ENCODE measurements at places on chromosomes 1 and 21. TPM values are rescaled to one million over a fixed set of nuclear protein-coding genes. Genes with fewer than 3 reads are reported as not detected.
A peak's percentile ranks its signal among the peaks of the same experiment; 100 is the strongest.

DNA sequence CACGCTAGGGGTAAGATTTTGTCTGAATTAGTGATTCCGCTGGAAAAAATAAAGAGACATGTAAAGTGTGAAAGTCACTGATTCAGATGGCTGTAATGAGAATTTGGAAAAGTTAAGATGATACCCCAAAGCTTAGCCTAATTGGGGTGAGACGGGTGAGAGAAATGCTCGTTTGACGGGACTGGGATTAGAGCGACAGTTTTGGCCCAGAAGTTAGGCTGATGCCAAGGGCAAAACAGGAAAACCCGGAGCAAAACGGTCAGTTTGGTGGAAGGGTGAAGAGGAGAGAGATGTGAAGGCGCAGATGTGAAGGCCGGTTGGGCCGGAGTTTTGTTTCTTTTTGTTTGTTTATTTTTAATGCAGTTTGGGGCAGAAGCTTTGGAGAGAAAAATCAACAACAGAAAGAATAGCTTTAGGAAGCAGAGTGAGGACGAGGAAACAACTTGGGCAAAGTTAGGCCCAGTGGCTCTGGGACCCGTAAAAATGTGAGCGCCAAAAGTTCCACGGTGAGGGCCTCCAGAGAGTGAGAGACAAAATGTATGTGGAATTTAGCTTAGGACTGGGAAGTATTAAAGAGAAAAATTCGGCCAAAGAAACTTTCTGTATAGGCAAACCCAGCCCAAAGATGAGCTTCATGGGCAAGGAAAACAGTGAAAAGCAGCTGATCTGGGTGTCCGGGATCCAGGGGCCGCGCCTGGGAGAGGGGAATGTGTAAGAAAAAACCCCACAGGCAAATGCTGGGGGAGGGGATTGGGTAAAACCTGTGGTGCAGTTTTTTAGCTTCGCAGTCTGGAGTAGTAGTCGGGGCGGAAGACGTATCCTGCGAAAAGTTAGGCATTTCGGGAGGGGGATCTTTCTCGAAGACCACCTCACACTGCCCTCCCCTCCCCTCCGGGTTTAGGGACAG lies 1.2 kb downstream of the DMRTA2 start:
- no peak for DNase-seq

DNA sequence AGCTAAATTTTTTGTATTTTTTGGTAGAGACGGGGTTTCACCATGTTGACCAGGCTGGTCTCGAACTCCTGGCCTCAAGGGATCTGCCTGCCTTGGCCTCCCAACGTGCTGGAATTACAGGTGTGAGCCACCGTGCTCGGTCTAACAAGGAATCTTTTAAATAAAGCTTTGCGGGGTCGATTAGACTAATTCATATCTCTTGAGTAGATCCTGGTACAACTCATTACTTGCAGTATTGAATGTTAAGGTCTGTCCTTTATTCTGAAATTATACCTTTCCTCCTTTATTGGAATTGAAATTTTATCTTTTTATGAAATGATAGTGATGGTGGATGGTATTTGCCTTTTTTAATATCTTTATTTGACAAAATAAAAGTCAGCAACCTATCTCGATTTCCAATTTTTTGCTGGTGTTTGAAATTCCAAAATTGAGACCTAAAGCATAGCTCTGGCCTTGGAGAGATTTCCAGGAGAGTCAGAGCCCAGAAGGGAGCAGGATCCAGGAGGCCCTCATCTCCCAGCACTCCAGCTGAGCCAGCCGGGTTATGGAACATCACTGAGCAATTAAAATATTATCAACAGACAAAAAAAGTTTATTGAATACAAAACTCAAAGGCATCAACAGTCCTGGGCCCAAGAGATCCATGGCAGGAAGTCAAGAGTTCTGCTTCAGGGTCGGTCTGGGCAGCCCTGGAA lies 4.7 kb downstream of the S100A2 start:
- peak; percentile 25 for DNase-seq

- DNase-seq, result no peak
Observed at GRCh38 chr1:101316256-101316655, 79.4 kb downstream of the S1PR1 start.

Gene CBS
- 2.7 TPM for total RNA-seq

DNA sequence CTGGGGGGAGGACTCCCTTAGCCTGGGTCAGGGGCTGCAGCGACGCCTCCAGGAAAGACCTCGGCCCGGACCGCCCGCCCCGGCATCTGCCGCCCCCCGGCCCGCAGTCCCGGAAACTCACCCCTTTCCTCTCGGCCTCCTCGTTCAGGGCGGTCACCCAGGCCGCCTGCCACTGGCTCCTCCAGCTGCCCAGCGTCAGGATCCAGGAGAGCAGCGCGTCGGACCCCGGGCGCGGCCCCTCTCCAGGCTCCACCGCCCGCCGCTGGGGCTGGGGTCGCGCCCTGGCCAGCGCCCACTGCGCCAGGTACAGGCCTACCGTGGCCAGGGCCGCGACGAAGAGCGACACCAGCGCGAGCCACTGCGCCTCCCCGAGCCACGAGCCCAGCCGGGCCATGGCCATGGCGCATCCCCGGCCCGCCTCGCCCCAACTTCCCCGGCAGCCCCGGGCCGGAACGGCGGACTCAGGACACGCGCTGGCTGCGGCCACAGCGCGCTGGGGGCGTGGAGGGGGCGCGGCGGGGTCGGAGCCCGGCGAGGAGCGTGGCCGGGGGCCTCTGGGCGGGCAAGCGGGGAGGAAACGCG lies 478 bp downstream of the C2CD2 start:
- DNase-seq, result peak; percentile 77

- no peak for DNase-seq
Observed at GRCh38 chr1:71228241-71228640, 147.4 kb upstream of the ZRANB2 start.
